ENCODE measurements at places on chromosomes 4 and X. TPM values are rescaled to one million over a fixed set of nuclear protein-coding genes. Genes with fewer than 3 reads are reported as not detected.

The ADH1A gene
- not detected for total RNA-seq

The IL13RA1 gene
- total RNA-seq = 65.7 TPM

The ZNF41 gene
- total RNA-seq = 6.0 TPM

The MAP3K15 gene
- total RNA-seq = under 0.01 TPM

The KCND1 gene
- total RNA-seq = 1.9 TPM
